Aorta (tissue), 5 donors: ENCODE measurements at places on chromosomes 2 and 18.
A peak's percentile ranks its signal among the peaks of the same experiment; 100 is the strongest.

- DNase-seq, result no peak
These were observed 2.8 kb downstream of the KYNU start for GRCh38 chr2:142880279-142880678.

GRCh38 chr2:146806364-146807005 lies 1038.3 kb upstream of the ACVR2A start:
- no peak for DNase-seq

DNA sequence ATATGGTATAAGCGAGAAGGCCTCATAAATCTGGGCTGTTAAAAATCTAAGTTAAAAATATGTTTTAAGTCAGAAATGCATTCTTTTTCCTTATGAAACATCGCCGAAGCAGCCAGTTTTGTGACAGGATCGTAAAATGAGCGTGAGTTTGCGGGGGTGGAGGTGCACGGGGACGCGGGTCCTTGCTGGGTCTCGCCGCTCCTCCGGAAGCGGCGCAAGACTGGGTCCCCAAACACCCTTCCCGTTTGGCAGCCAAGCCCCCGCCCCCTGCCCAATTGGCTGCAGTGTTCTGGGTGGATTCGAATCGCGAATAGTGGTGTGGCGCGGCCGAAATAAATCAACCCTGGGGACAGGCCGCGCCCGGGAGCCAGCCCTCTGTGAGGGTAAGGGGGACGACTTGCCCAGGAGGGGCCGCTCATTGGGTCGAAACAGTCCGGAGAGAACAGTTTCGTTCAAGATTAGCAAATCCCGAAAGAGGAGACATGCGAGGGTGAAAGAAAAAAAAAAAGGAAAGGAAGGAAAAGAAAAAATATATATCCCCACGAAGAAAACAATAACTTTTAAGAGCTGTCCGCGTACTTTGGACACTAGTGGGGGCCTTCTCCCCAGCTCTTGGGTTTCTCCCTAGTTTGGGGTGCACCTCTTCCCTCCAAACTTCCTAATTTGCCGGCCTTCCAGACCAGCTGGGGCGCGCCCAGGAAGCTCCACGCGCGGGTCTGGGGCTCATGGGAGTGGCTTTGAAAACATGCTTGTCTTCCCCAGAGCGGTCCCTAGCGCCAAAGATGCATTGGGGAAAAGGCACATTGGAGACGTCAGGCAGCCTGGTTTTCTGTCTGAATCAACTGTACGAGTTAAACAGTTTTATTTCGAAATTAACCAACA lies 3.1 kb upstream of the GATA6 start:
- peak; percentile 92 for DNase-seq

DNA sequence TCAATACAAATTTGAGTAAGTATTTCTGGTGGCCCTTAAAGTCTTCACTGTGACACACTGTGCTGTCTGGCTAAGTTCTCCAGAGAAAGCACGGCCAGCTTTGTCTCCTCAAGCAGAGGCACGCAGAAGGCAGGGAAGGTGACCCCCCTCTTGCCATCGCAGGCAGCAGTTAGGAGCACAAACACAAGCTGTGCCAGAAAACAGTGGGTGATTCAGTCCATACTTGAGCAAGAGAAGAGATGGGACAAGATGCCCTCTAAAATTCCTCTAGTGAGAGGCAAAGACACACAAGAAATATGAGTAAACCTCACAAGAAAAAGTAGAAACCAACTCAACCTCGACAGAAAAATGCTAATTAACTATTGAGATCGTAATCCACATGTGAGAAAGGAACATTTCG lies 9.8 kb downstream of the MCEE start:
- no peak for DNase-seq

DNA sequence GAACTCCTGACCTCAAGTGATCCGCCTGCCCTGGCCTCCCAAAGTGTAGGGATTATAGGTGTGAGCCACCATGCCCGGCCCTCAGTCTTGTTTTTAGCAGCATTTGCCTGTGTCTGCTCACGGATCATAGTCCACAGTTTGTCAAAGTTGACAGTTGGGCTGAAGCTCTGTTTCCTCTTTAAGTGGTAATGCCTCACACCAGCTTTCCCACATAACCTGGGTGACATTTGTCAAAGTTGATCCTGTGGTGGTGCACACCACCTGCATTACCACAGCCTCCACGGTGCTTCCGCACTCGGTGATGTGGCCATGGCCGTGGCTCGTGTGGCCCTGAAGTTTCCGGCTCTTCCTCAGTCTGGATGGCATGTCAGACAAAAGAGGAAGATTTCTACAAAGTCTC lies 27.1 kb downstream of the RAB31 start:
- no peak for DNase-seq

GRCh38 chr2:156837635-156838370 lies 401.6 kb downstream of the GPD2 start:
- DNase-seq, result no peak

DNA sequence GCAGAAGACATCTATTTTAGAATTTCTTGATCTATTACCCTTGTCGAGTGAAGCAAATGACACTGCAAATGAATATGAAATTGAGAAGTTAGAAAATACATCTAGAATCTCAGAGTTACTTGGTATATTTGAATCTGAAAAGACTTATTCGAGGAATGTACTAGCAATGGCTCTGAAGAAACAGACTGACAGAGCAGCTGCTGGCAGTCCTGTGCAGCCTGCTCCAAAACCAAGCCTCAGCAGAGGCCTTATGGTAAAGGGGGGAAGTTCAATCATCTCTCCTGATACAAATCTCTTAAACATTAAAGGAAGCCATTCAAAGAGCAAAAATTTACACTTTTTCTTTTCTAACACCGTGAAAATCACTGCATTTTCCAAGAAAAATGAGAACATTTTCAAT lies 370.4 kb downstream of the XIRP2 start:
- DNase-seq, result no peak

DNA sequence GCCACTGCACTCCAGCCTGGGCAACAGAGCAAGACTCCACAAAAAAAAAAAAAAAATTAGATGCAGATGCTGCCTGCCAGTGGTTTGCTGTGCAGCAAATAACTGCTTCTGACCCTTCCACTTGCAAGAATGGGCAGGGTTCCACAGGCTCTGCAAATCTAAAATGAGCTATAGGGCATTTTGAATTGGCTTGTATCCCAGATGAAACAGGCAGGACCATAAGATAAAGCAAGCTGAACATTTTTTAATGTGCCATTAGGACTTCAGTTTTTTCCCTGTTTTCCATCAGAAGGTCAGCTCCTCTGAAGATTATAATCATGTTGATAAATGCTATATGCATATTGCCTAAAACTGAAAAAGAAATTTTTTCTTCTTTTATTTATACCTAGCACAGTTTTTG lies 15.7 kb upstream of the FZD7 start:
- no peak for DNase-seq
